ENCODE measurements at places on chromosomes 2 and 18. TPM values are rescaled to one million over a fixed set of nuclear protein-coding genes. Genes with fewer than 3 reads are reported as not detected.

CIDEA gene
- not detected for total RNA-seq

KIAA2012 gene
- total RNA-seq: 0.03 TPM

SH3BP4 gene
- total RNA-seq: 57.6 TPM

GRCh38 chr18:53765211-53765610 lies 459.3 kb downstream of the MBD2 start:
- H3K27ac ChIP-seq: no peak overlapping the region
- no peaks in the 10 kb centered on the region for H3K27me3 ChIP-seq
- H3K4me1 ChIP-seq: no peaks in the 10 kb centered on the region
- no peak overlapping the region for H3K4me3 ChIP-seq
- H3K36me3 ChIP-seq: no peaks in the 10 kb centered on the region

All from GM23338 (cell line).